Pericardium fibroblast (primary cell): ENCODE measurements at places on chromosomes 6 and 20. TPM values are rescaled to one million over a fixed set of nuclear protein-coding genes. Genes with fewer than 3 reads are reported as not detected.

NR2E1 gene
- total RNA-seq = not detected in 2 replicates

KCNG1 gene
- total RNA-seq = 18.7 and 28.1 TPM in 2 replicates

PRICKLE4 gene
- total RNA-seq = 0.43 and 0.82 TPM in 2 replicates

PDE7B gene
- 7.5 and 7.7 TPM in 2 replicates for total RNA-seq

C20orf202 gene
- 0.58 TPM in 1 of 2 replicates, not detected in the other for total RNA-seq

SNAP25 gene
- total RNA-seq = 0.35 and 2.1 TPM in 2 replicates

SNRPB gene
- 203 and 248 TPM in 2 replicates for total RNA-seq

C6orf141 gene
- 1.0 and 1.3 TPM in 2 replicates for total RNA-seq

TDRD6 gene
- not detected in 2 replicates for total RNA-seq

DYNLT1 gene
- 104 and 150 TPM in 2 replicates for total RNA-seq

ZBTB9 gene
- total RNA-seq = 1.4 and 4.1 TPM in 2 replicates

DEFB128 gene
- not detected in 2 replicates for total RNA-seq

EEF1A2 gene
- 0.09 and 0.35 TPM in 2 replicates for total RNA-seq

CASS4 gene
- 1.4 and 19.1 TPM in 2 replicates for total RNA-seq

CDH26 gene
- total RNA-seq = not detected in 2 replicates

MOG gene
- total RNA-seq = not detected in 2 replicates

MCCD1 gene
- total RNA-seq = not detected in 2 replicates

STMND1 gene
- not detected in 2 replicates for total RNA-seq
